AG09309 (cell line): ENCODE measurements at places on chromosomes 7 and 10.

DNA sequence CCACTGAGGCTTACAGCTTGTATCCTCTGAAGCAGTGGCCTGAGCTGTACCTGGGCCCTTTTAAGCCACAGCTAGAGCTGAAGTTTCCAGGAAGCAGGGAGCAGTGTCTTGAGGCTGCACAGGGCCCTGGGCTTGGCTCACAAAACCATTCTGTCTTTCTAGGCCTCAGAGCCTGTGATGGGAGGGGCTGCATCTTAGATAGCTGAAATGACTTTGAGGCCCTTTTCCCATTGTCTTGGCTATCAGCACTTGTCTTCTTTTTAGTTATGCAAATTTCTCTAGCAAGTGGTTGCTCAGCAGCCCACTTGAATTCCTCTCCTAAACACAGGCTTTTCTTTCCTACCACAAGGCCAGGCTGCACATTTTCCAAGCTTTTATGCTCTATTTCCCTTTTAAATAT is 864.2 kb downstream of the REEP3 start:
- DNase-seq, result no peak

DNA sequence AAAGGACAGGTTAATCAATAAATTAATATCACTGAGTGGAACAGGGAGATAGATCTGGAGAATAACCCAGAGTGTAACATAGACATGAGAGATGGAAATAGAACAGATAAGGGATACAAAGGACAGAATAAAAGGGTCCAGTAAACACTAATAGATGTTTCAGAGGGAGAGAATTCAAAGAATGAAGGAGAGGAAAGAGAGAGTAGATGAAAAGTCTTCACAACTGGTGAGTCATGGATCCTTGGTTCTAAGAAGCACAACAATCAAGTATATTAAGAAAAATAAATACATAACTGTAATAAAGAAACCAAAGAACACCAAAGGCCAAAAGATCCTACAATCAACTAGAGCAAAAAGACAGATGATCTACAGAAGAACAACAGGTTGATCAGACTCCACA is 66.3 kb downstream of the BEND7 start:
- no peak for DNase-seq

DNA sequence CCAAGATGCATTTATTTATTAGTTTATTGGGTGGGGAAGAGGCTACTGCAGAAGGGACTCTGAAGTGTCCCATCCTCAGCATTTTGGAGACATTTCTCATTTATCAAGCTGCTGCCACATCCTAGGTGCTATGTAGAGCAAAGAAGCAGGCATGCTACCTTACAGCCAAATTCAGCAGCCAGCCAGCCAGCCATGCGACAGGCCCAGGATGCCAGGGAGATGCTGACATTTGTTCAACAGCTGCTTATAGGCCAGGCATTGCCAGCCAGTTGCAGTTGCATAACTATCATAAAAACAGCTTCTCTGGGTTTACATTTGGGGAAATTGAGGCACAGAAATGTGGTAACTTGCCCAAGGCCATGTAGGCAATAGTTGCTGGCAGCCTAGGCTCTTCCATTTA is 2.3 kb downstream of the SLC29A3 start:
- no peak for DNase-seq

- DNase-seq, result no peak
Observed at GRCh38 chr7:87223666-87224065, 4.1 kb upstream of the TMEM243 start.

GRCh38 chr7:69510114-69510513 is 88.2 kb upstream of the AUTS2 start:
- DNase-seq, result no peak

DNA sequence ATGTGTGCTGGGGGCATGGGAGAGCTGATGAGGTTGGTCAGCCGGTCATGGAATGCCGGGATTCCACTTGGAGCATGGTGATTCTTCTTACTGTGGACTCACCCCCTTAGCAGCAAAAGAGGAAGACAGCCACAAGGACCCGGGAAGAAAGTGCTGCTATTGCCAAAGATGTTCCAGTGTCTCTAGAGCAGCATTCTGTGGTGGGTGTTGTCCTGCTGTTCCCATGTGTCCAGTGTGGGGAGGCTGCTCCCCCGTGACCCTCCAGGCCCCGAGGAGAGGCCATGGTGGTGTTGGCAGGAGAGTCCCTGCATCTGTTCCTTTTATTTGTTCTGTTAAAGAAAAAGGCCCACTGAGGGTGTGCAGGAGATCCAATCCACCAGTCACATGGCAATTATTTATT is 499.4 kb downstream of the RPS24 start:
- DNase-seq, result no peak

- DNase-seq, result no peak
Observed at GRCh38 chr7:50667789-50668226, 102.6 kb upstream of the DDC start.
